ENCODE measurements at places on chromosomes 1 and 21.
A peak's percentile ranks its signal among the peaks of the same experiment; 100 is the strongest.

- no peak for DNase-seq
Observed at GRCh38 chr1:22772014-22772413, 61.4 kb downstream of the EPHB2 start.

DNA sequence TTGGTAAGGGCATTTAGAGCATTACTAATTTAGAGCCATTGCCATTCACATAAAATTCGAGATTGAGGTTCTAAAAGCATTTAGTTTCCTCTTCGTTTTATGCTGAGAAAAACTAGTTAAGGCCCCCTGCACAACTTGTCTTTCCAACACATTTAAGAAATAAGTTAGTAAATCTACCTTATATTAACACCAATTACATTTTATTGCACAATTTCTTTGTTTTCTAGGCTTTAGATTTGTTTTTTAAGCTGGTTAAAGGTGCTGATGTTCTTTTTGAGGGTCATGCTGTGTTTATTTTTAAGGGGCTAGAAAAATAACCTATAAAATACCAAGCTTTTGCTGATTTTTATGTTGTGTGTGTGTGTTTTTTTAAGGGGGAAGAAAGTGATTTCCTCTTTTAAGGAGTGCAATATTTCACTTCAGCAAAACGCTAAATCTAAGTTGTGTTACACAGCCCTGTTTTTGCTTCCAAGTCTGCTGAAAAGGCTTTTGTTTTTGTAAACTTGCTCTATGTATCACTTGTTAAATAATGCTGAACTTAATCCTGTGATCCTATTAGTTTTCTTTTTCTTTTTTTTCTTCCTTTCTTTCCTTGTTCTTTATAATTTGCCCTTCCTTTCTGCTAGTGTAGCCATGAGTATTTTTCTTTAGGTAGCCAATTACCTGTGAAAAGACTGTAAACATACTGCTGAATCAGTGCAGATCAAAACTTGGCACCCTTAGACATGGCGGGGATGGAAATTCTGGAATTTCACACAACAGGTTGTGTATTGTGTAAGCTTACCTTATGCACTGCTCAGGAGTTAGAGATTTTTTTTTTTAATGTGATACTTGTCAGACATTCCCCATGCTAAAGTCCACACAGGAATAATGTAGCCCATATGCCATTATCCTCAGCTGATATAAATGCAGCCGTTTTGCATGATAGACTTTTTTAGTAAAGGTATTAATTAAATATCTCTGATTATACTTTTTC, 1.5 kb downstream of the CEPT1 start:
- no peak for DNase-seq

- no peak for DNase-seq
Observed at GRCh38 chr1:93738075-93738622, 56.5 kb upstream of the BCAR3 start.

GRCh38 chr1:205980237-205980870, 22.8 kb downstream of the RAB7B start:
- no peak for DNase-seq

DNA sequence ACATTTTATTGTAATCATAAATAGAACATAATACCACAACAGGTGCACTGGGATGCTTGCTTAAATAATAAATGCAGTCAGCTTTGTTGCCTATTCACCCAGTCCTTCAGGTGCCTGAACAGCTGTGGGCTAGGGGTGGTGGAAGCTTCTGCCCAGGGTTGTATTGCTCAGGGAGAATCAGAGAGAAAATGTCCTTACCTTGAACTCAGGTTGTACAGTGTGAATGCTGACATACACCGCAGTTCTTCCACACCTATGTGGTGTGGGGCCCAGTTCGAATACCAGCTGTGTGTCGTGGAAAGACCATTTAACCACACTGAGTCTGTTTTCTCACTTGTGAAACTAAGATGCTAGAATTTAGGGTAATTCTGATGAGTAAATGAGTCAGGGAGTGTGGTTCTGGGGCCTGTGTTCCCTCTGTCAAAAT, 115.7 kb upstream of the ATP1A1 start:
- no peak for DNase-seq

GRCh38 chr1:172790245-172790644, 131.3 kb downstream of the FASLG start:
- no peak for DNase-seq

DNA sequence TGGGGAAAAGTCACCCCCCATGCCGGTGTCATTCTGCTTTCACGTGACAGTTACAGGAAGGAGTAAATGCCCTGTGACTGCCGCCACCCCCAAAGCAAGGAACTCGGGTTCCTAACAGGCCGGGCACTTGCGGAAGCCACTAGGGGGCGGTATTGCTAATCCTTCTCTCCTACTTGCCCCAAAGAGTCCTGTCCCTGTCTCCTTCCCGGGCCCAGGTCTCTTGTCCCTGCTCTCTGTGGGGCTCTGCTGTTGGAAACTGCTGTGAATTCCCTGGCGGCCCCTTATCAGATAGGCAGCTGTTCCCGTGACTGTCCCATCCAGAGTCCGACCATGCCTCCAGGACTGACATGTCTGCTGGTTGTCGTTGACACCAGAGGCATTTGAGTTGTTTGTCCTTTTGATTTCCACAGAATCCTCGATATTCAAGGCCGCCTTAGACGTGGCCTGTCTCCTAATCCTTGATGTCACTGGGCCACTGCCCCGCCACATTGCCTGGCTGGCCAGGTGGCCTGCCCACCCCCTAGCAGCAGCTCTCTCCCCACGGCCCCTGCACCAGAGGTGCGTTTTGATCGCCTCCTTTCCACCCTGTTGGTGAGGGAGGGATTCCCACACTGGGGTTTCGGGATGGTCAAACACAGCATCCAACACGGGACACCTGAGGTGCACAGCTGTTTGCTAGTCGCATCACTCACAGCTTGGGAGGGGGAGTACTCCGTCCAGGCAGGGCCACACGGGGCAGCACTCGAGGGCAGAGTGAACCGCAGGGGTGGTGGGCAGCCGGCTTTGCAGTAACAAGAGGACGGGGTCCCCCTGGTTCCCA, 37.3 kb downstream of the CHAF1B start:
- DNase-seq = peak; percentile 66

- DNase-seq = no peak
Observed at GRCh38 chr1:70945251-70945650, 102.4 kb downstream of the PTGER3 start.

GRCh38 chr1:59156051-59156450, 140.8 kb upstream of the FGGY start:
- no peak for DNase-seq

GRCh38 chr1:204685236-204686006, at the start of gene LRRN2:
Gene LRRN2 (minus strand): TSS chr1:204685738. CDS start chr1:204619992, 65,746 bp downstream.
- DNase-seq = no peak

GRCh38 chr1:77281491-77282186, at the start of gene AK5:
Gene AK5 (plus strand): TSS chr1:77282019. CDS start chr1:77282314, 295 bp downstream.
- no peak for DNase-seq

GRCh38 chr1:25484096-25484495, 53.4 kb downstream of the MACO1 start:
- no peak for DNase-seq

GRCh38 chr1:179269071-179269470, 24.5 kb upstream of the SOAT1 start:
- DNase-seq = no peak

DNA sequence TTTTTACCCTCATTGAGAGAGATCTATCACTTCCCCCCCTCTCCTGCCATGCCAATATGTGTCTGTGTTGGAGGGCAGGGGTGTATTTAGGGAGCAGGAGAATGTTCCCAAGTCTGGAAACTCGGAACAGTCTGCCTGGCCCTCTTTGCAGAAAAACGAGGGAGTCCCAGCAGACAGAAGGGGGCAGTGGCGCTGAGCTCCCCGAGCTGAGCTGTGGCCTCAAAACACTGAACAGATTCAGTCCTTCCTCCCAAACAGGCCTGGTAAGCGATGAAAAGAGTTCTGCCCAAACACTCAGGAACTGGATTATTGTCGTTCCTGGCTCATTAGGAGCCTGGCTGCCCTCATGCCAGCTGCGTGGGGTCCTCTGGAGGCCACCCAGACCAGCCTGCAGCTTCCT, 981 bp downstream of the CLDN14 start:
- no peak for DNase-seq

DNA sequence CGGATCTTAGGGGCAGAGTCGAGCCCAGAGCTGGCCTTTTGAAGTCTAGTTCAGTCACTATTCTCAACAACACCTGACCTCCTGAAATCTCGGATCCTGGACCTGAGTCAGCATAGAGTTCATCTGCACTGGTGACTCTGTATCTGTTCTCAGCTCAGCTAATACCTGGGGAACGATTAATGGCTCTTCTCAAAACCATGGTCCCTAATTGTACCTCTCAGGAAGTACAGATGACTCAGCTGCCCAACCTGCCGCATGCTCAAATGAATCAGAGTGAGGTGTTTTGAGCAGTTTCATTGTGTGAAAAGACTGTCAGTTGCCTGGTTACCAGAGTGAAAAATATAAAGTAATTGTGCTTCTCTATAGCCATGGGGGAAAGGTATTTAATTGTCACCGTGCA, 89.2 kb downstream of the SLC35F3 start:
- DNase-seq = no peak

GRCh38 chr21:31360717-31361116, 16.7 kb upstream of the TIAM1 start:
- DNase-seq = no peak

- DNase-seq = no peak
Observed at GRCh38 chr1:201016211-201016651, 7.3 kb downstream of the KIF21B start.

DNA sequence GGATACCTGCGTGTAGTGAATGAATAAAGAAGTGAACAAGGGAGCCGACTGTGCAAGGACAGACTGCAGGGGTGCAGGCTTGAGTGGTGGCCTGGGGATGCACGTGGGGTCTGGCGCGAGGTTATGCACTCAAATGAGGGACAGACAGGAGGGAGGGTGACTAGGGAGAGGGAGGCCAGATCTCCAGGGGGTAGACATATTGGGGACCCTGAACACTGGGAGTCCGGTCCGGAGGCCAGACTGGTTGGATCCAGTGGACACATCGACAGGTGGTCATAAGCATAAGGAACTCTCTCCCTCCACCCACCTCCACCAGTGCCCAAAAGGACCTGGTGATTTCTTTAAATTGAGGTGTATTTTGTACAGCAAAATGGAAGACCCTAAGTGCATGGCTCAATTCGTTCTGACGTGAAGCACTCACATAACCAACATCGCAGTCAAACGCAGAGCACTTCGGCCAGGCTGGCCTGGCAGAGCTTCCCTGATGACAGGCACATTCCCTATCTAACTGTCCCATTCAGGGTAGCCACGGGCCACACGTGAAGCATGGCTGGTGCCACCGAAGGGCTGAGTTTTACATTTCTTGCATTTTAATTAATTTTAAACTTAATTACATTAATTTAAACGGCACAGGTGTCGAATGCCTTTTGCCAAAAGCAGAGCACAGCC, 14.0 kb downstream of the WNT3A start:
- no peak for DNase-seq

GRCh38 chr1:16913833-16914662, 7.7 kb upstream of the CROCC start:
- peak; percentile 89 for DNase-seq

GRCh38 chr1:244394826-244395765, 56.6 kb downstream of the ADSS2 start:
- no peak for DNase-seq

GRCh38 chr1:186802388-186802787, 26.4 kb upstream of the PLA2G4A start:
- DNase-seq = no peak

- no peak for DNase-seq
Observed at GRCh38 chr1:25645637-25646400, 29.2 kb downstream of the MAN1C1 start.

GRCh38 chr21:31618696-31619430, 40.6 kb upstream of the SOD1 start:
- DNase-seq = no peak

DNA sequence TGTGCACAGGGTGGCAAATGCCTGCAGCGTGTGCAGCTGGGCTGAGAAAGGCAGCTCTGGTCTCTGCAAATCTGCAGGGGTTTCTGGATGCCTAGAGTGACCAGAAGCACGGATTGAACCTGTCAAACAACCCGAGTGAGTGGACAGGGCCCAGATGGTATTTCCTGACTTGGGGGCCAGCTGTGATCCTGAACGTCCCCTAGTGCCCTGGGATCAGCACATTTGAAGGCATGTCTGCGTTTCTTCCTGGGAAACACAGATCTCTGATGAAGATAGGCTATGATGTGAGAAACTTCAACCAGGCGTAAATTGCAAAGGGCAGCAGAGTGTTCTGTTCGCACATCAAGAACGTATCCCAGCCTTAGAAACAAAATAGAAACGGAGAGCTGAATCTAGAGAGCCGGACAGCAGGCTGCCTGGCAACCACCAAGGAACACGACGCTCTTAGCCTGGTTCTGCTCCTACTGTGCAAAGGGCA, 163.1 kb downstream of the KCNJ6 start:
- no peak for DNase-seq

DNA sequence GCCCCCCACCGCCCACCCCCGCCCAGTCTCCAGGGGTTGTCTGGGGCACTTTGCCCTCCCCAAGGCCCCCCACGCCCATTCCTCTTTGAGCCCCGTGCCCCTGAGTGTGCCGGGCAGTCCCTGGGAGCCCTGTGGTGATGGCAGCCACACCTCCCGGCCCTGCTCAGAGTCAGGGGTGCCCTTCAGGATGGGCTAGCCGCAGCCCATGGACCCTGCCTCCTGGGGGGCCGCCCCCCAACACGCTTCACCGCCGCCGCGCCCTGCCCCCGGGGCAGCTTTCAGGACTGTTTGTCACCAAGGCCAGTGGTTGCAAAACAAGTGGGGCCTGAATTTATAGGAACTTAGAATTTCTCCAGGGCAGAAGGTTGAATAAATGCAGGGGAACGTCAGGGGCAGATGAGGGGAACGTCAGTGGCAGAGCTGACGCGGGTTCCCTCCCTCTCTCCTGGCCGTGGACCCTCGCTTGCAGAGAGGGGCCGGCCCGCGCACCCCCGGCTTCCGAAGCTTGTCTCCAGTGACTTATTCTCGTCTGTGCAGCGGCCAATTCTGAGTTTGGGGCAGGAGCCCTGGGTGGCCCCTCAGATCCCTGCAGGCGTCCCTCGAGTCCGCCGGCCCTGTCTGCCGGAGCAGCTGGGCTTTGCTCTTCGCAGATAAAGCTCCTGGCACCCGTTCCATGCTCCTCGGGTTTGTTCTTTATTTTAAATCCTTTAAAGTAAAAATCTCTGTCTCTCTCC, 41.2 kb upstream of the ADARB1 start:
- no peak for DNase-seq

GRCh38 chr1:79190074-79190473, 183.5 kb upstream of the ADGRL4 start:
- DNase-seq = no peak

GRCh38 chr1:221644145-221644448, 97.8 kb downstream of the DUSP10 start:
- no peak for DNase-seq

DNA sequence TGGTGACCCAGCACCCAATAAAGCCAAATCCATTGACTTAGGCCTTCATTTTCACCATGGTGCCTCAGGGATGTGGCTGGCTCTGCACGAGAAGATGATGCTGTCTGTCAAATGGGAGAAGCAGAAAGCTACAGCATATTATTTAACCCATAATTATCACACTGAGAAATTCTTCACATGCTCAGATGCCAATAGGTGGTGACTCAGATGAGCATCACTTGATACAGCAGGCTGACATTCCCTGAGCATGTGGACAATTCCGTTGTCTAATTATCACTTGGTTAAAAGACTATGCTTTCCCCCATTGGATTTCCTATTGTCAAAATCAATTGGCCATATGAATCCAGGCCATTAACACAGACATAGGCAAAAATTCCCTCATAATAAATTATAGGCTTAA, 44.0 kb upstream of the HSD3B1 start:
- DNase-seq = no peak
